ENCODE measurements at places on chromosomes 12 and 14.

DNA sequence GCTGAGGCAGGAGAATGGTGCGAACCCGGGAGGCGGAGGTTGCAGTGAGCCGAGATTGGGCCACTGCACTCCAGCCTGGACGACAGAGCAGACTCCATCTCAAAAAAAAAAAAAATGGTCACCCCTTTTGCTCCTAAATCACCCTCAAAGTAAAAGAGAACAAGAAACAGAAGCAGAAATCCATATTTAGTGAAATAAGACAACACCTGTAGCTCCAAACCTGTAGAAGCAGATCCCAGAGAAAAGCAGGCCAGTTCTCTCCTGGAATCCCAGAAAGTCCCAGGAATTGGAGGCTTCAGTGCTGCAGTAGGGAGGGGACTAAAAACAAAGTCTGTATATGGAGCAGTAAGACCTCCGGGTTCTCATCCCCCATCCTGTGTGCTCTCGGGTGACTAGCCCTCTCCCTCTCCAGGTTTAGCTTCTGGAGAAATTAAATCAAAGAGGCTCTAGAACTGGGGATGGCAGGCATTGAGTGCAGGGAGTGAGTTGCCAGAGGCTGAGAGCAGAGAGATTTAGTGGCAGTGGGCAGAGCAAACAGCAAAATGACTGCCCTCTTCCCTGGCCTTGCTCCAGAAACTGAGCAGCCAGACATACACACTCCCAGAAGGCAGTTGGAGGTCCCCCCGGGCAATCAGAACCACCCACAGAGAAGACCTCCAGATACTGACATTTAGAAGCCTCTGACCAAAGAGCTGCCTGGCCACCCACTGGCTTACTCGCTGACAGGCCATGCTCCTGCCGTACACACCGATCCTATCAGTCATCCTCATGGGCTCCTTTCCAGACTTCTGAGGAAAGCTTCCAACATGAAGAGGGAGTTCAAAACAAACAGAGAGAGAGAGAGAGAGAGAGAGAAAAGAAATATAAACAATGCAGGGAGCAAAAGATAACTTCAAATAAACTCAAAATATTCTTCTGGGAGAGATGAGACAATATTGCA is 6.3 kb upstream of the MLXIP start:
- no peak for DNase-seq

DNA sequence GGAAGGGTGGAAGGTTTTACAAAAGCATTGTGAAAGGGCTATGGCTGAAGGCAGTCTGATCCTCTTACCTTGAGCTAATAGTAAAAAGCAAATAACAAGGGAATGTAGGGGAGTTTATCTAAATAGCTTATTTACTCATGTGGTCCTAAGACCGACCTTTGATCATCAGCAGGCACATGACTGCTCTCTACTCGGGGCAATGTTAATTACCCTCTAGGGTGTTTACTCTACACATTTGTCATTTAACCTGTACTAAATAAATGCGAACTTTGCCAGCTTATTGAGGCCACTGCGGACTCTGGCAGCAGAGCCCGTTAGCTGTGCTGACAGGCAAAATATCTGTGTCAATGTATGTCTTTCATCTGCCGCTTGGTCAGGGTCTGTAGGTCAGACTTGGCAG is 768.3 kb upstream of the ATXN7L3B start:
- no peak for DNase-seq

- DNase-seq, result no peak
Measured at GRCh38 chr14:85195872-85196477, 334.0 kb upstream of the FLRT2 start.

DNA sequence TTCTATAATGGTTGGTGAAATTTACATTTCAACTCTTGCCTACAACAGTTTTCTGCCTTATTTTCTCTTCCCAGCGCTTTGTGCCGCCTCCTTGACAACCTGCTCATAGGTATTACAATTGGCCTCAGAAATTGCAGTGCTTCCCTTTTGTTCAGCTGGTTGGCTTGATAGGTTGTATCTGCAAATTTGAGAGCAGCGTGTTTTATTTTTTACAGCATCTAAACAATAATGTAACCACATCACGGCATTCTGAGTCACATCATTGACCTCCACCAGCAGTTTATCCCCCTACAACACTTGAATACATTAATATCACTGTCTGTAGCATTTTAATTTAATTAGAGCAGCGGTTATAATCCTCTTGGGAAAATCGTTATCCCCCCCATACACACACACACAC is 99.4 kb downstream of the ETV6 start:
- no peak for DNase-seq

DNA sequence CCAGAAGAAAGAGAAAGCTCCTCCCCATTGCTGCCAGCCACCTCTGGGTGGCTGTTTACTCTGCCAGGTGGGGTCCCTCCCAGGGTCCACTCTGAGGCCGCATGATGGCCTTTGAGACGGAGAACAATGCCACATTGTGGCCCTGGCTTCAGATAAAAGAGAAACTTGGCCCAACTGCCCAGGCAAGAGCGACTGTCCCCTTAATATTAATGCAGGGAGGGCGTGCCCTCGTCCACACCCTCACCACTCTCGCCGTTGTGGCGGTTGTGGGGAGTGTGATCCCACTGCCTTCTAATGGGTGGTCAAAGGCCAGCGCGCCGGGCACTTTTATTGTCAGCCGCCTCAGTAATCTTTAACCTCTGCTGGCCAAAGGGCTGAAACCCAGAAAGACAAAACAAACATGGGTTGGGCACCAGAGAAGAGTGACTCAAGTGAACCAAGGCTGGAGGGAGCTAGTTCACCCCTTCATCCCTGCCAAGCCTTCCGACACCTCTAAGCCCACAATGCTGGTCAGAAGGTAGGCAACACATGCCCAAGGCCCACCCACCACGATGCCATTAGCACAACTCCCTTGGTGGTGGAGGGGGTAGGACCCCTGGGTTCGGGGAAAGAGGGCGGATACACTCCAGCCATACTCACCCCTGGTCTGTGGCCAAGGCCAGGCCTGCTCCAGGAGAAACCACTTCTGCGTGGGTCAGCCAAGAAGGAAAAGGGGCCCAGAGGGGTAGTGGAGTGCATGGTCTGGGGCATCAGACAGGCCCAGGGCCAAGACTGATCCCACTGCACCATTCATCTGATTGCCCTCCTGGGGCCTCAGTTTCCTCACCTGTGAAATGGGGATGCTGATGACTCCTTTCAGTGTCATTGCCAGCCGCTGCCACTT is 44.5 kb upstream of the BCL11B start:
- no peak for DNase-seq

DNA sequence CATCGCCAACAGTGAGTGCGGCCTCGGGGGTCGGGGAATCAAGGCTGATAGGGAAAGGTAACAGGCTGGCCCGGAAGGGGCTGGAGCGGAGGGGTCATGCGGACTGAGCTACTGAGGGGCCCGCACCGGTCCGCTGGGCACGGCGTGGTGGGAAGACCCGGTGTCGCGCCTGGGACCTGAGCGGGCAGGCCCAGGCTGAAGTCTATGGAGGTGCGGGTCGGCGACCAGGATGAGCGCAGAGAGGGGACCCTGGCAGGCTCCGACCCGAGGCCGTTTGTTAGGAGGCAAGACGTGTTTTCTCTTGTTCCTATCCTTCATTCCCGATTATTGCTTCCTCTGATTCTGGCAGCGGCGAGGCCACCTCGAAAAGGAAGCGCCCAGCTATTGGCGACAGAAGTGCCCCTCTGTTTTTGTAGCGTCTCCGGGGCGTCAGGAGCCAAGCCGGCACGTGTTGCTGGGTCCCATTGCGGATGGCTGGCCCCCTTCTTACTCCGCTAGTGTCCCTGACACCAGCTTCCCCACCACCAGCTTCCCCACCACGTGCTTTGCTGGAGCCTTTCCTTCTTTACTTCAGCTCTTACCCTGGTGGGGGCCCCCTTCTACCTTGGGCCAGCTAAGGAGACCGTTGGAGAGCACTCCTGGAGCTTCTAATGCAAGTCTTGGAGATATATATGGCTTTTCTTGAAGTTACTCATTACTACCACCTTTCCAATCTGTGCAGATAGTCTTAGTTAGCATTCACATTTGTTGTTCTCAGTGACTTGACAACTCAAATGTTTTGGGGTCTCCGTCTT is 653 bp downstream of the PA2G4 start:
- DNase-seq, result peak; percentile 64

DNA sequence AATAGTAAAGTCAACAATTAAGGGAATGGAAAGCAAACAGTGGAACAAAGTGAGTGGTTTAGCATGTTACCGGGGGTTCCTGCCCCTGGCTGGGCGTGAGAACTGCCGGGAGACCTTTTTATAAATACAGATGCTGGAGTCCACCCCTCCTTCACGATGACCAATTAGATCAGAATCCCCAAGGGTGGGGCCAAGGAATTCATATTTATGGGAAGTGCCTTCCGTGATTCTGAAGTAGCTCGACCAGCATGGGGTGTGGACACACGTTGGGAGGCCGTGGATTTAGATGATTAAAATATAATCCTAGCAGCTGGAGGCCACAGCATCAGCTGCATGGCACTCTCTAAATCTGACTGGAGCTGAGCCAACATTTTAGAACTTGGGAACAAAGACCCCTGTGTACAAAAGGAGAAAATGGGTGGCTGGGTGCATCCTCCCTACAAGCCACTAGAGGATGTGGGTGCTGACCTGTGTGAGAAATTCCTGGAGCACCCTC is 87.9 kb downstream of the SRRM4 start:
- no peak for DNase-seq

DNA sequence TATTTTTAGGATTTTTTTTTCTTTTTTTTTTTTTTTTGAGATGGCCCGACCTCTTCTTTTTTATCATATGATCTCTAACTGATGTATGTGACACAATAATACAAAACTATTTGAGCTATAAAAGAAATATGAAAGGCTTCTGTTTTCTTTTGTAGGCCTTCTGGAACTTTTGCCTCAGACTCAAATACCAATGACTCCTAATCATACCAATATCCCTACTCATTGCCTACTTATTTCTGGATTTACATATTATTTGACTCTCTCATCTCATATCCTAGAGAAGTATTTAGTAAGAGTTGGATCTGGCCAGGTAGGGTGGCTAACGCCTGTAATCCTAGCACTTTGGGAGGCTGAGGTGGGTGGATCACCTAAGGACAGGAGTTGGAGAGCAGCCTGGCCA is 12.7 kb upstream of the WDR89 start:
- DNase-seq, result no peak

GRCh38 chr12:114681116-114681871 is 2.7 kb downstream of the TBX3 start:
- no peak for DNase-seq

DNA sequence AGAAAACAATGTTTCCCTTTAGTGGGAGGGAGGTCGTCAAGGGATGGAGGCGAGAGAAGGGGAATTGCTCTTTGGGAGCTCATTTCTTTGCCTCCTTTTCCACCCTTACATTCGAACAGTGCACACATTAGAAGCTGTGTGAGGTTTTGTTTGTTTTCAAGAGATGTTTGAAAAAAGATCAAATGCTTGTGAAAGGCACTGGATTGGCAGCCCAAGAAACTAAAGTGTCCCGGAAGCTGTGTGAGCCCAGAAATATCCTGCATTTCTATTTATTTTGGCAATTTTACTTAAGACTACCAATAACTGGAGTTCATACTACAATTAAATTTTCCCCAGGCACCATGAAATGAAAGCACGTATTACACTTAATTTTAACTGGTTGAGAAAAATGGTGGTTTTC is 67.0 kb downstream of the IGF1 start:
- DNase-seq, result no peak

DNA sequence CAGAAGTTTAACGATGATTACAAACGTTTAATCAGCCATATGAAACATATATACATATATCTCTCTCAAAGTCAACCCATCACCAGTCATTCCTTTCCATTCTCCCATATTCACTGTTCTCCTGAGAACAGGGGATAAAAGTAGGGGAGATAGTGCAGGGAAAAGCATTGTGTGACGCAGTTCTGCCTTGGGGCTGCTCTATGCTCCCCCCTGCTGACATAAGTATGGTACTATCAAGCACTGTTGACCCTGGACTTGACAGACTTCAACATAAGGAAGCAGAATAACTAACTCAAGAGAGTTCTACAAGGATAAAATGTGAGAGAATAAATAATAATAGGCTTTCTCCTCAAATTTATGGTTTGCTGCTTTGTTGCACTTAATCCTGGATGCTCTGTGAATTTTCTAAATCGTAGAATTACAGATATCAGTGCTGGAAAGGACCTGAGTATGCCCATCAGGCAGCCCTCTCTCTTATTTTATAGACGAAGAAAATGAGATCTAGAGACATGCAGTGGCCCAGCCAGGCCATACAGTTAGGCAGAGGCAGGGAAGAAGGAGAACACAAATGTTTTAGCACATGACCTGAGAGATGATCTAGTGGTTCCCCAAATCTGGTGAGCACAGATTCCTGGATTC is 87.2 kb downstream of the SCN8A start:
- DNase-seq, result peak; percentile 3

DNA sequence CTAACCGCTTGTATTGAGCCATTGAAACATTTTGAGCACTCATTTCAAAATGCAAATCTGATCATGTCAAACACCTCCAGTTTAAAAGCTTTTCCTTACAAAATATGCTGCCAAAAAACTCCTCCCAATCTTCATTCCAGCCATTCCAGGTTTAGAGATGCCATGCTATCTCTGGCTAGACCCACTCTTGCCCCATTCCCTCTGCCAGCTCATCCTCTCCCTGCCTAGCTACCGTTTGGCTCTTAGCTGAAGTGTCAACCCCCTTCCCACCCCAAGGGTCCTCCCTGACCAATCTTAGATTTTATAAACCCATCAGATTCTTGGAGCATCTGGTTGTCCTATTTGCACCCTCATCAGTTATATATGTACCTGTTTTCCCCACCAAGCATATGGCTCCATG is 75.0 kb downstream of the SCAF11 start:
- no peak for DNase-seq

DNA sequence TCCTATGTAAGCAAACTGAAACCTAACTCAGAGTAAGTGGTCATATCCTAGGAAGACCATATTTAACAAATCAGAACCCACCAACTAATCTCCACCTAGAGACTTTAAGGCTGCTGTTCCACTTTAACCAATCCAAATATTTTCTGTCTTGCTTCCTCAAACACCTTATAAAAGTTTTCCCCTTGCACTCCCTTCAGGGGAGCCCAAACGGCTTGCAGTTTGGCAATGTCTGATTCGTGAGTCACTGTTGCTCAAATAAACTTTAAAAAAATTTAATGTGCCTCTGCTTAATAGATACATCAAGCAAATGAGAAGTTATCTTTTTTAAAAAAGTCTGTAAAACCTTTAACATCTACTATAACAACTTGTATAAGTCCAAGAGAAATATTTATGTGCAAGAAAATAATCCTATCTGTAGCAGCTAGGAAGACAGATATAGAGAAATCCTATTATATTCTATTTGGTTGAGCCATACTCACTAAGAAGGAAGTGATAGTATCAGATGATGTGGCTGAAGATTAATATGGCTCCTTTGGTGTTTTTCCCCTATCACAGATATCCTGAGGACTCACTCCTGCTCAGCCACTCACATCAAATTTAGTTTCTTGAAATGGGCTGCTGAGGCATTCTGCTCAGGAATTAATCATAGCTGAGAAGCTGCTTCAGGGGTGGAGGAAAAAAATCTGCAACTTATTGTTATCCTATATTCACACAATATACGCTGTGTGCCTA is 65.1 kb upstream of the DUSP6 start:
- DNase-seq, result no peak
